ENCODE measurements at places on chromosomes 2 and 18.
A peak's percentile ranks its signal among the peaks of the same experiment; 100 is the strongest.

DNA sequence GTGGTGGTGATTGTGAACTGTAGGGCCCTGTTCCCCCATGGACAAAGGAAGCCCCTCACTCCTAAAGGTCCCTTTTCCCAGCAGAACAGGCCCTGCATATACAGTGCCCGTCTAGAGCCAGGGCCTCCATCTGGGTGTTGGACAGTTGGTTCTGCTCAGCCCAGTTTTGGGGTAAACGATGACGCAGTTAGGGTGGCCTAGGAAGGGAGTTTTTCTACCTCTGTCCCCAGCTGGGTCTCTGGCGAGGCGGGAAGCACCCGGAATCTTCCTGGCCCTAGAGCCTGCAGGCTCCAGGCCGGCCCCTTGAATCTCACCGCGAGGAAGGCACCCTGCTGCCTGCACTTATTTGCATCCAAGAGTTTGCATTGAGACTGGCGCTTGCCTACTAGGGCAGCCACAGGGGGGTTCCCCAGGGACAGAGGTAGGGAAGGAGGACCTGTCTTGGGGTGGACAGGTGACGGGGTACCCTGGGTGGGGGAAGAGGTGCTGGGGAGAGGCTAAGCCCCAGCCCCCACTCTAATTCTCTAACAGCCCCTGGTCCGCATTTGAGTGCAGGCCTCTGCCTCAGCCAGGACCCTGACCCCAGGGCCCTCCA lies 529 bp upstream of the MTA3 start:
- peak; percentile 2 for DNase-seq

DNA sequence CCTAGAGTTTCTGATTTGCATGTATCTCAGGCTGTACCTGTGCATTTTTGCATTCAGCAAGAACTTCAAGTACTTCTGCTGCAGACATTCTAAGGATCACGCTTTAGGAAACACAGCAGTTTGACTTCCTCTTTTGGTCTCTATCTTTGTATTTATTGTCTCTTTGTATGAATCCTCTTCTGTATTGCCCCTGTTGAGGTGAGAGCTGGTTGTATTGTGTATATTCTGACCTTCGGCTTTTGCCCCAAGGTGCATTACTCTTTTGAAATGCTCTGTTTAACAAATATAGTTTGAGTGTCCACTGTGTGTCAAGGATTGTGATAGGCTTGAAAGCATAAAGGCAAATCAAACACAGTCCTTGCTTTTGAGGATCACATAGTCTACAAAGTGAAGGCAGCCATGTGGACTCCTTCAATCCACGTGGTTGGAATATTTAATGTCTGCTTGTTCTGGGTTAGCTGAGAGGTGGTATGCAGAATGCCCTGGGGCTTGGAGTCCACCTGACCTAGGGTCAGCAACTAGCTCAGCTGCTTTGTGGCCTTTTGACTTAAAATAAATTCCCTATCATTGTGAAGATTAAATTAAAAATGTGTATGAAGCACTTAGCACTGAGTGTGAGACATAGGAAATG lies 108.1 kb downstream of the LYPD6 start:
- DNase-seq = no peak

DNA sequence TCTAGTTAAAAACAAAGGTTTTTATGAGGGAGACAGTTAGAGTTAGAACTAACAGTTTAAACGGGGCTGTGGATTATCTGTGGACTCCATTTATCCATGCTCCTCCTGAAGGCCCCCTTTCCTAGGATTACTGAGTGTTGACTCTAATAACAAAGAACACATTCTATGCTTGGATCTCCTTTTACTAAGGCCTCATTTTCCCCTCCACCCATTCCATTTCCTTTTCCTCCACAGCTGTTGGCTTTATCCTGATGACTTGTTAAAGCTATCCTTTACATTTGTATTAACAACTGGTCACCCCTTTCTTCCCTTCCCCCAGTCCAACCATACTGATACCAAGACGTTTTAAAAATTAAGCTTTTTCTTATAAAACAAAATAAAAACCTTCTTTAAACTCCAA lies 220.6 kb downstream of the SRBD1 start:
- no peak for DNase-seq

GRCh38 chr18:74196220-74197119 lies 48.1 kb downstream of the TIMM21 start:
- peak; percentile 75 for DNase-seq

DNA sequence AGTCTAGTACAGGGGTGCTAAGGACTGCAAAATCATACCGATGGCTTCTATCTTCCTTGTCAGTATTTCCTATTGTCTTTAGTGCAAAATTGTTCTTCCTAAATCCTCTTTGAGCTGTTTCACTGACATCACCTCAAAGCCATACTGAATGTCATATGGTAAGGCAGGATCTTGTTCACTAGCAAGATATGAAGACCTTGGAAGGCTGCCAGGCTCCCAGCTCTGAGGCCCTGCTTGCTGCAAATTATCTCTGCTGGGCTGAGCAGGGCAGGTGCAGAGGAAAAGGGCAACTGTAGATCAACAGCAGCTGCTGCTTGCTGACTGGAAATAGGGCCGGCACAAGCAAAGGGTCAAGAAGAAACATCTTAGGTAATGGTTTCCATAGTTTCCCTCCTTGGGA lies 58.2 kb downstream of the PMAIP1 start:
- DNase-seq = no peak

DNA sequence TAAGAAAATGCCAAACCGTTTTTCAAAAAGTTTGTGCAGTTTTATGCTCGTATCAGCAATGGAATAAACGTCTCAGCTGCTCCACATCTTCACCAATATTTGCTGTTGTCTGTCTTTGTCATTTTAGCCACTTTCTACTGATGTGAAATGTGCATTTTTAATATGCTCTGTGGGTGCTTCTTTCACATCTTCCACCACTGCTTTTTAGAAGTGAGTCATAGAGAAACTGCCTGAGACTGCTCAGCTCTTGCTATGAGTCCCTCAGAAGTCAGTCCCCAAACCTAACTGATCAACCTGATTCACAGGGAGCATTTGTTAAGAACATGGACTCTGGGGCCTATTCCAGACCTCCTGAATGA lies 41.0 kb upstream of the EPC2 start:
- DNase-seq = no peak

DNA sequence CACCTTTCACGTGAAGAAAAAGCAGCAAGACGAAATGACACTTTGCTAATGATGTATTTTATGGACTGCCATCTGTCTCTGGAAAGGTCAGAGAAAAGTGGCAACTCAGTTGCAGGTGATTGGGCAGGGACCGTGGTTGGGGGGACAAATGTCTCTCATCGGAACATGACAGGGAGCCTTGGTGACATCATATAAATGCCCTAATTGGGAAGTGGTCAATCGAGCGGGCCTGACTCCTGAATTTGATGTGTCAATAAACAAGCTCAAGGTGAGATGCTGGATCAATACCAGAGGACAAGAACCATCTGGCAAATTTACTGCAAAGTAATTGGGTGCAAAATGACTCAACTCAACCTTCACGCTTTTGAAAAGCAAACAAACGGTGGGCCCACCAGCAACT lies 151.9 kb upstream of the SKOR2 start:
- DNase-seq = no peak

- no peak for DNase-seq
Measured at GRCh38 chr2:240591784-240592183, 5.2 kb downstream of the CAPN10 start.

- no peak for DNase-seq
Measured at GRCh38 chr2:177688844-177689243, 296.3 kb downstream of the AGPS start.

GRCh38 chr2:100043891-100044255 lies 98.5 kb downstream of the AFF3 start:
- DNase-seq = no peak

DNA sequence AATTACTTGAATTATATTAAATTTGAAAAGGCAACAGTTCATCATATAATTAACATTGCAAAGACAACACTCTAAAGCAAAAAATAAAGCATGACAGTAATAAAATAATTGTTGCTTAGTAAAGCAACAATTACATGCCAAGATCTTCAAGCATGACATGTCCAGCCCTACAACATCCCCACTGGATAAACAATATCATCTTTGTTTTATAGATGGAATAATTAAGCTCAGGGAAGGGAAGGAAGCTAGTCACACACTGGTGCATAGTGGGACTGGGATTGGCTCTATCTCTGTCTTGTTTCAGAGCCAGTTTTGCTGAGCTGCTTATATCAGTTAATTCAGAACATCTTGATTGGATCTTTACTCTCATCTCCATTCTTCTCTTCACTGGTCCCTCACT lies 49.9 kb upstream of the PARD3B start:
- DNase-seq = no peak

- DNase-seq = no peak
Measured at GRCh38 chr2:96347395-96347794, 11.8 kb downstream of the NCAPH start.

DNA sequence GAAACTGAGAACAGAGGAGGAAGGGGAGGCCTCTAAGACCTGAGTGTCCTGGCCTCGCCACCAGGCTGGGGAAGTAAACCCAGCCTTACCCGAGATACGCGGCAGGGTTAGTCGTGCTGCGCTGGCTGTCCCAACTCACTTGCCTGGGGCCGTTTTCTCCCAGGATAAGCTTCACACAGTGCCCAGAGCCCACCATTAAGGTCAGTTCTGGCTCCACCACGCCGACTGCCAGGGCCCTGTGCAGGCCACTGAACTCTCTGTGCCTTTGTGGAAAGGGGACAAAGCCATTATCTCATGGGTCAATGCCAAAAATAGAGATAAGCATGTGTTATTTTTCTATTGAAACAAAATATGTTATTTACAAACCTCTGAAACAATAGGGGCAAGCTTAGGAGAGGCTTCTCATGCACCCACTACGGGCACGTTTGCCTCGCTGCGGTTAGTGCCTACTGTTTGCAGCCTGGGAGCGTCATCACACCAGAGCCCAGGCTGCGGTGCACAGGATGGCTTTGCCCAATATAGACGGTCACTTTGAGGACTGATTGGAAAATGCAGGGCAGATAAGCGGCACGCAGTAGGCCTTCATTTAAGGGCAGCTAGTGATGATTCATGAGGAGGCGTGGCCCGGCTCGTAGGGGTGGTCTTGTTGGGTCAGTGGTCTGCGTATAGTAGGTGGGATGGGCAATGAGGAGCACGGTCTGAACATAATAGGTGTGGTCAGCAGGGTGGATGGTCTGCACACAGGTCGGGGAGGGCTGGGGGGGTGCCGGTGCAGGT lies 242.1 kb downstream of the GLI2 start:
- no peak for DNase-seq

GRCh38 chr2:78202986-78203670 lies 681.0 kb upstream of the LRRTM4 start:
- DNase-seq = no peak

GRCh38 chr2:12048550-12048949 lies 302.1 kb downstream of the LPIN1 start:
- no peak for DNase-seq

DNA sequence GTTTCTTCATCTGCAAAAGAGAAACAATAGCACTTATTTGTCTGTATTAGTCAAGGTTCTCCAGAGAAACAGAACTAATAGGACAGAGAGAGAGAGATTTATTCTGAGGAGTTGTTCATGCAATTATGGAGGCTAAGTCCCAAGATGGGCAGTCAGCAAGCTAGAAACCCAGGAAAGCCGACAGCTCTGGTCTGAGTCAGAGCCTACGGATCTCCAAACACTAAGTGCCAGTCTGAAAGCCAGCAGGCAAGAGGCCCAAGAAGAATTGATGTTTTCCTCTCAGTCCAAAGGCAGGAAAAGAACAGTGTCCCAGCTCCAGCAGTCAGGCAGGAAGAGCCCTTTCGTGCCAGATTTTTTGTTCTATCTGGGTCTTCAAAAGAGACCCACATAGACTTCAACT lies 36.5 kb upstream of the SLC66A3 start:
- no peak for DNase-seq

DNA sequence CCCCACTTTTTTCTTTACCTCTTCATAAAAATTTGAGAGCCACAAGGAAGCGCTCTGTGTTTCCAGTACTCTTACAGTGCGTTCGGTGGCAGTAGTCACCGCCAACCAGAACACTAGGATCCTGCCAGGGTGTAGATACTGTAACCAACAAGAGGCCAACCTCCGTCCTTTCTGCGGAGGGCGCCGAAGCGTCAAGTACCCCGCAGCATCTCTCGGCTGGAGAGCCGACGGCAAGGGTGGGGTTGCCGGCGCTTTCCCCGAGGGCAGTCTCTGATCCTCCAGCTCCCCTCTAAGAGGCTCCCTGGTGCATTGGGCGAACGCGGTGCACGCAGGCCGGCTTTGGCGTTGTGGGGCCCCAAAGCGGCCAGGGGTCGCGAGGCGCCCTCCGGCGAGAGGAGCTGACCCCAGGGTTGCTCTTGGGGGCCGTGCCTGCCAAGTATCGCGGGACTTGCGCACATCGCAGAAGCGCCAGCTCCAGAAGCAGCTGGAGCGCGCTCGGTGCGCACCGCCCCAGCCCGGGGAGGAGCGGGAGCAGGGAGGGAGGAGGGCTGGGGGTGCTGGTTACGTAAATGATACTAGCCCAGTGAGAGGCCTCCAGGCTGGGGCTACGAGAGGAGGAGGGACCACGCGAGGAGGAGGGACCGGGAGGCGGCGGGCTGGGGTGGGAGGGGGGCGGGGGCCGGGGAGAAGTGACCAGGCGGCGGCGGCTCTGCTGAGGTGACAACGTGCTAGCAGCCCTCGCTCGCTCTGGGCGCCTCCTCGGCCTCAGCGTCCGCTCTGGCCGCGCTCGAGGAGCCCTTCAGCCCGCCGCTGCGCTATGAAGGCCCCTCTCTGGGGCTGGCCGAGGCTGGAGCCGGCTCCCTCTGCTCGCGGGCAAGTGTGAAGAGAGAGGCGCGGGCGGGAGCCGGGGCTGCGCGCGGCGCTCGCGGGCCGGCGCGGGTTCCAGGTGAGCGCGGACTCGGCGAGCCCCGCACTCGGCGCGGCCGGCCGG lies at the start of gene GALNT13:
TSS of gene GALNT13 (plus strand) at position 692 of the 991 bp plus-strand sequence.
- DNase-seq = no peak

DNA sequence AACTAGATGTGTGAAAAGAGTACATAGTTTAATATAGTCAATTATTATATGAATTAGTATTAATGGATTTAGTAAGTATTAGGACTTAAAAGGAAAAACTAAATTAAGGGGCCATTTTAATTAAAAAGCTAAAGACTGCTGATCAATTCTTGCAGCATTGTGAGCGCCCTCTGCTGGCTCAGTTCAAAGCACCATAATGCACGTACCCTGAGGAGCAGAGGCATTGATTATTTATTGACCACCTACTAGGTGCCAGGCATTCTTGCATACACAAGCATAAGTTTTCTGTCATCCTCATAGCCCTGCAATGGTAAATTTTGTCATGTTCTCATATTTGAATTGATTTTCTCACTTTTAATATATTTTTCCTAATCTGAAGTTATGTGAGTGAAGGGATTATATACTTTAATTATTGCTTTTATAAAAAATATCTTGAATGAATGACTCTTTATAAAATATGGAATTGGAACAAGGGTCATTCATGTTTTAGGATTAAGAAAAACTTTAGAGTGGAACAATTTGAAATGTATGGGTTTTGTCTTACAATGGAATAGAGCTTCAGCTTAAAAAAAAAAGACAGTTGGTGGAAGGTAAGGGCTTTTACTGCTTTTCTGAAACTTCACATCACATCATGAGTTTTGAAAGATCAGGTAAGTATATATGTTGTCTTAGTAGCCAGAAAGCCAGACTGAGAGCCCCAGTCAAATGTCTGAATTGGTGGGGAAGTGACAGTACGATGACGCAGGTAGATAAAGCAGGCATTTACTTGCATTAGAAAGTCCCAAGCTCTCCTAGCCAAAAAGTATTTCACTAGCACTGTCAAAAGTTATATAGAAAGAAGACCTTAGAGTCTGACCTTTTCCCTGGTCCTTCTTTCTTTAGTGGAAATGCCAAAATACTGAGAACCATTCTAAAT lies 9.7 kb downstream of the ITGA4 start:
- peak; percentile 84 for DNase-seq

GRCh38 chr2:132581591-132581990 lies 88.4 kb downstream of the LYPD1 start:
- DNase-seq = no peak

Data from CD4-positive, alpha-beta T cell treated with Interleukin-10 for 1 hour (primary cell).